Stimulated activated CD8-positive, alpha-beta memory T cell treated with anti-CD3 and anti-CD28 coated beads, Interleukin-2, amount 100 ng/mL, for 48 hours (primary cell): ENCODE measurements at places on chromosomes 12 and 14.
A peak's percentile ranks its signal among the peaks of the same experiment; 100 is the strongest.

- no peak for DNase-seq
Measured at GRCh38 chr12:91040096-91040755, 17.6 kb downstream of the KERA start.

DNA sequence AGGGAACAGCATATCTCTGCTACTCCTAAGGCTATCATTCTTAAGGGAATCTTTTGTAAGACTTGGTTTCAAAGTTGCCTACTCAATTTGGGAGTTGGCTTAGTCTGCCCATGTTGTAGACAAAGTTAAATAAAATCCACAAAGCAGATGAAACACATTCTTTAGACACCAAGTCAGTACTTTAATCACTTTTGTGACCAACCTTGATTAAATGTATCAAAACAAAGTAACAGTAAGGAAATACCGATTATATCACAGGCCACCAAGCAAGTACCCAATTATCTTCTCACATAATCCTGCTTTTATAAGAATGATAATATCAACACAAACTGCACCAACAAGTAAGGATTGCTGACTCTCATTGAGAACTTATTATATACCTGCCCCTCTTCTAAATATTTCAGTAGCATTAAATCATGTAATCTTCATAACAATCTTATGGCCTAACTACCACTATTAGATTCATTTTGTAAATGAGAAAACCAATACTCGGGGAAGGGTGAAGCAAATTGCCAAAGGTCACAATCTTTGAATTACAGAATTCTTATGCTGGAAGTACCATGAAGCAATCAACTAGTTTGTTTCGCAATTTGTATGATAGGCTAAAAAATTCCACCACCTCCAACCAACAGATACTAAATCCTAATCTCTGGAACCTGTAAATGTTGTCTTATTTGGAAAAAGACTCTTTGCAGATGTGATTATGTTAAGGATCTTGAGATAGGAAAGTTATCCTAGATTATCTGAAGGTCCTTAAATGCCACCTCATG lies 12.6 kb upstream of the DIO2 start:
- no peak for DNase-seq

GRCh38 chr14:55724736-55725135 lies 144.7 kb downstream of the KTN1 start:
- no peak for DNase-seq

DNA sequence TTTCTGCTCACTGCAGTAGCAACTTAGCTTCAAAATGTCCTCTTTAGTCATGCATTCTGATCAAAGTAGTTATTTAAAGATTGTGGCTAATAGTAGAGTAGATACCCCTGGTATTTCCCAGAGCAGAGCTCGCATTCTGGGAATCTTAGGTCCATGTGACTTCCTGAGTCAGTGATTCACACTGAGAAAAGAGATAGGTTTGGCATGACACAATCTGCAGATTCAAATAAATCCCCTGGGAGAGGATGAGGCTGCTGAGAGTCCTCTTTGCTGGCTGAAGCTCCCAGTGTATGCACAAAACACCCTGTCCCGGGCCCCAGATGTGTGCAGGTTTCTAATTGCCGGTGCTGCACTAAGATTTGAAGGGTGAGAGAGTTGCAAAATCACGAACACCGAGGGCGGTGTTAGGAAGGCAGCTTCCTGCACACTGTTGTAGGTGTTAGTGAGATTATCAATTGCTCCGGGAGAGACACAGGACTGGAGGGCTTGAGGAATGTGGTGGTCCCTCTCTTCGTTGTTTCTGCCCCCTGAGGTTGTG lies 233.2 kb downstream of the NRXN3 start:
- no peak for DNase-seq

DNA sequence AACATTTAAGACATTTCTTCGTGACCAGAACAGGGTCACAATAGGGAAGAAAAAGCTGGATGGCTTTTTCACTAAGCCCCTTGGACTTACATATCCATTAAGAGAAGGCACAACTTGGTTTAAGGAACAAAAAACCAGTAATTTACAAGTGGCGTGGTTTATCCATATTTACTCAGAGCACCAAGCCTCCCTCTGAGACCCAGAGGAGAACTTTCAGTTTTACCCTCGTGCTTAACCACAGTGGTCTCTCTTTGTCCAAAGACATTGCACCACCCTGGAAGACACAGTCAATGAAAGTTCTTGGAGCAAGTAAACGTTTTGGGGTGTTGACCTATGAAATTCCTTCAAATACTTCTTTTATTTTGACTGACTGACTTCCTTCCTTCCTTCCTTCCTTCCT lies 52.5 kb downstream of the SSPN start:
- no peak for DNase-seq

DNA sequence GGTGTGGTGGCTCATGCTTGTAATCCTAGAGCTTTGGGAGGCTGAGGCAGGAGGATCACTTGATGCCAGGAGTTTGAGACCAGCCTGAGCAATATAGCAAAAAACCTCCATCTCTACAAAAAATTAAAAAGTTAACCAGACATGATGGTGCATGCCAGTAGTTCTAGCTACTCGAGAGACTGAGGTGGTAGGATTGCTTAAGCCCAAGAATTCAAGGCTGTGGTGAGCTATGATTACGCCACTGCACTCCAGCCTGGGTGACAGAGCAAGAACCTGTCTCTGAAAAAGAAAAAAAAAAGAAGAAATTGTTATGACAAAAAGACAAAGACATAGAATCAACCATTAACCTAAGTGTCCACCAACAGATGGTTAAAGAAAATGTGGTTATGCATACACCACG lies 2.1 kb upstream of the ATP23 start:
- no peak for DNase-seq

DNA sequence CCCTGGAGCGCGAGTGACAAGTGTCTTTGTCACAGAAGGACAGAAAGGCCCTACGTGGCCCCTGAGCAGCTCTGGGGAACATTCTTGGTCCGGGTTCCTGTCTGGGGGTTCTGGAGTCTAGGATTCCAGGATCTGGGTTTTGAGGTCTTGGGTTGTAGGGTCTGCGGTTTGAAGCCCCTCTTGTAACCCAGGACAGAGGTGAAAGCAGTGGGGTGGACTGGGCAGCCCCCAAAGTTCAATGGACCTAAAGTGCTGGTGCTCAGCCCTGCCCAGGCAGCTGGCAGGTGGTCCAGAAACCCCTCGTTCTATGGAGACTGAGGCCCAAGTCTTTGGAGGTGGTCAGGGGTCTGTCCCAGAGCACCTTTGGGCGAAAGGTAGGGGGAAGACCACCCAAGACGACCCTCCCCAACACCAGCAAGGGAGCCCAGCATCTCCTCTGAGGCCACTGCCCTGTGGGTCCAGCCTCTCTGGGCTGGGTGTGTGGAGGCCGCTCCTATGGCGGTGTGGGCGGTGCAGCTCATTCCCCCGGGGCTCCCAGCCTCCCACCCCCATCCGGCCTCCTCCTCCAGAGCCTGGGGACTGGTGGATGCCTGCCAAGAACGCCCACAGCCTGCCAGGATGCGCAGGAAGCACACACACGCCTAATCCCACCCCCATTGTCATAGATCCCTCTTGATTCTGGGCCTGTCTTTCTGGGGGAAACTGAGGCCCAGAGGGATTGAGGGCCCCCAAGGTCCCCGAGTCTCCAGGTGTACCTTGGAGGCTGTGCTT lies 30.2 kb upstream of the ANKRD9 start:
- DNase-seq = no peak

DNA sequence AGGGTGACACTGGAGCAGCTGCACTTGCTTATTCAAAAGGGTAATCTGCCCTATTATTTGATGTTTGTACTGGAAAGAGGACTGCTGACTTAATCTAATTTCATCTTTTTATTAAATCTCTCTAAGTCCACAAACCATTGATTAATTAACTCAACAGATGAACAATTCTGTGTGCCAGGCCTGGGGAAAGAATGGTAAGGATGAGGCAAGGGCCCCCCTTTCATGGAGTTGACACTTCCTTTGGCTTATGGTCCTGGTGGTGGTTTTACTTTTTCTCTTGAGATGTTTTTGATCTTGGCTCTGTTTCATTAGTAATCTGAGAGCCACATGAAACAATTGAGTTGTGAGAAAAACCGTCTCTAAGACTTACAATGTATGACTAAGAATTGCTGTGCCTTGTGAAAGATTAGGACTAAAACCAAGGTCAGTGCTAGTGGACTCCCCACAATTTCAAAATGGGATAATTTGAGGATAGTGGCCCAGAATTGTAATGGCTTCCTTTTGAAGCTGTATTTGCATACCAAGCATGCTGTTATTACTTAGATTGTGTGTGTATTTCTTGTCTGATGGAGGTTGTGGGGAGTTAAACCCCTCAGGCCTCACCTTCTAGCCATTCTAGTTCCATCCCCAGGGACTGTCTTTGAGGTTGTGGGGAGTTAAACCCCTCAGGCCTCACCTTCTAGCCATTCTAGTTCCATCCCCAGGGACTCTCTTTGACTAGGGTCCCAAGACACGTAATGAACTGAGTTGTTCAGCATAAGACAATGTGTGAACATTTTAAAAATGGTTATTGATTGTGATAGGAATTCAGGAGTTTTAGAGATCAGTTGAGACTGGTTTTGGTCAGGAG lies 52.5 kb upstream of the EVL start:
- no peak for DNase-seq

GRCh38 chr14:65370801-65371248 lies 41.7 kb upstream of the FUT8 start:
- no peak for DNase-seq

DNA sequence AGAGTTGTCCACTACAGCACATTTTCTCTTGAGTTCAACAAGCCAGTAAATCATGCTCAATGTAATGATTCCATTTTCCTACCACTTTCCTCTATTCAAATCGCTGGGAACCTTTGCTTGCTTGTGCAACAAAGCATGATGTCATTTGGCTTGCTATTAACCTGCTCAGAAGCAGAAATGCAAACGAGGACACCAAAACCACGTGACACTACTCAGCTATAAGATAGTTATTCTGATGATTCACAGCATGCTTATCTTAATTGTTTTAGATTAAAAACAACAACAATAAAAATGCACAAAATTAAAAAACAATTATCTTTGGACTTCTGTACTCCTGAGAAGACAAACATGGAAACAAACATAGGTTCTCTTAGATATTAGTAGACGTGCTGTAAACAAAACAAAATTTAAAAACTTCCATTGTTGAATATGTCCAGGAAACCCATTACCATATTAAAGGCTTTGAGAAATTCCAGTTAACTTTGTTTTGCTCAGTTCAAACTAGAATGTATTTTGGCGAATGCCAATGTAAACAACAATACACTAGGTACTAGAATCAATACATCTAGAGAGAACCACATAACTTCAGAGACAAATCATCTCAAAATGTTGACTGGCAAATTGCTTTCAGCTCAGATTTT lies 77.5 kb upstream of the KRAS start:
- DNase-seq = no peak

- DNase-seq = no peak
Measured at GRCh38 chr12:81077329-81077685, 572 bp upstream of the ACSS3 start.

DNA sequence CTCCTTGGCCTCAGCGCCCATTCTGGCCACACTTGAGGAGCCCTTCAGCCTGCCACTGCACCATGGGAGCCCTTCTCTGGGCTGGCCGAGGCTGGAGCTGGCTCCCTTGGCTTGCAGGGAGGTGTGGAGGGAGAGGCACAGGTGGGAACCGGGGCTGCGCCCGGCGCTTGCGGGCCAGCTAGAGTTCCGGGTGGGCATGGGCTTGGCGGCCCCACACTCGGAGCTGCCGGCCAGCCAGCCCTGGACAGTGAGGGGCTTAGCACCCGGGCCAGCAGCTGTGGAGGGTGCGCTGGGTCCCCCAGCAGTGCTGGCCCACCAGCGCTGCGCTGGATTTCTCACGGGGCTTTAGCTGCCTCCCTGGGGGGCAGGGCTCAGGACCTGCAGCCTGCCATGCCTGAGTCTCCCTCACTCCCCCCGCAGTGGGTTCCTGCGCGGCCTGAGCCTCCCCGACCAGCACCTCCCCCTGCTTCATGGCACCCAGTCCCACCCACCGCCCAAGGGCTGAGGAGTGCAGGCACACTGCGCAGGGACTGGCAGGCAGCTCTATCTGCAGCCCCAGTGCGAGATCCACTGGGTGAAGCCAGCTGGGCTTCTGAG lies 28.0 kb downstream of the TMEM117 start:
- DNase-seq = no peak

- DNase-seq = no peak
Measured at GRCh38 chr14:68079941-68080697, 260.5 kb downstream of the RAD51B start.

DNA sequence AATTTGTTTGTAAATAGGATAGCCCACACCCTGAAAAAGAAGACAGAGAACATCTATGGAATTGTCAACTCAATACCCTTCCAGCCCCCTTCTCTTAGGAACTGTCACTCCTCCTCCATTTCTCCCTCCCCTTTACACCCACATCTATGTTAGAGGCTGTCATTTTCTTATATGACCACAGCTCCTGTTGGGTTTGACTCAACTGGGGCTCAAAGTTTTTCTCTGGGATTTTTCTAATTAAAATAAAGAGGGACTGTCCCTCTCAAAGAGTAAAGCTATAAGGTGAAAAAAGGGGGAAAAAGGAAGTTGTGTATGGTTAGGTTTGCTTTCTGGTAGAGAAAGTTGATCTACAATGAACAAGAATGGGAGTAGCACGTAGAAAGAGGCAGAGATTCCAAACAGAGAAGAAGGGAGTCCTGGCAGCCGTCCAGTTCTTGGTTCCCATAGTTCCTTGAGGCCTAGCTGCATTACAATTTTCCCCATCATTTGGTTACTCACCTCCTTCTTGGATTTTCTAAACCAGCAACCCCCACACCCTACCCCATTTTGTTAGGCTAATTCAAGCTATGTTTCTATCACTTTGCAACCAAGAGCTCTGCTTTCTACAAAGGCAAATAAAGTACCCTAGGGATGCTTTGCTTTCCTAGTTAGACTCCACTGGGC lies 44.3 kb upstream of the STK38L start:
- DNase-seq = no peak

DNA sequence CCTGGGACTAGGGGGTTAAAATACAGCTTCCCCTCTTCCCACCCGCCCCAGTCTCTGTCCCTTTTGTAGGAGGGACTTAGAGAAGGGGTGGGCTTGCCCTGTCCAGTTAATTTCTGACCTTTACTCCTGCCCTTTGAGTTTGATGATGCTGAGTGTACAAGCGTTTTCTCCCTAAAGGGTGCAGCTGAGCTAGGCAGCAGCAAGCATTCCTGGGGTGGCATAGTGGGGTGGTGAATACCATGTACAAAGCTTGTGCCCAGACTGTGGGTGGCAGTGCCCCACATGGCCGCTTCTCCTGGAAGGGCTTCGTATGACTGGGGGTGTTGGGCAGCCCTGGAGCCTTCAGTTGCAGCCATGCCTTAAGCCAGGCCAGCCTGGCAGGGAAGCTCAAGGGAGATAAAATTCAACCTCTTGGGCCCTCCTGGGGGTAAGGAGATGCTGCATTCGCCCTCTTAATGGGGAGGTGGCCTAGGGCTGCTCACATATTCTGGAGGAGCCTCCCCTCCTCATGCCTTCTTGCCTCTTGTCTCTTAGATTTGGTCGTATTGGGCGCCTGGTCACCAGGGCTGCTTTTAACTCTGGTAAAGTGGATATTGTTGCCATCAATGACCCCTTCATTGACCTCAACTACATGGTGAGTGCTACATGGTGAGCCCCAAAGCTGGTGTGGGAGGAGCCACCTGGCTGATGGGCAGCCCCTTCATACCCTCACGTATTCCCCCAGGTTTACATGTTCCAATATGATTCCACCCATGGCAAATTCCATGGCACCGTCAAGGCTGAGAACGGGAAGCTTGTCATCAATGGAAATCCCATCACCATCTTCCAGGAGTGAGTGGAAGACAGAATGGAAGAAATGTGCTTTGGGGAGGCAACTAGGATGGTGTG lies 1.9 kb downstream of the GAPDH start:
- peak; percentile 3 for DNase-seq

- DNase-seq = no peak
Measured at GRCh38 chr14:97381309-97381708, 584.1 kb downstream of the VRK1 start.
